ENCODE measurements at places on chromosomes 11 and 22.
A peak's percentile ranks its signal among the peaks of the same experiment; 100 is the strongest.

DNA sequence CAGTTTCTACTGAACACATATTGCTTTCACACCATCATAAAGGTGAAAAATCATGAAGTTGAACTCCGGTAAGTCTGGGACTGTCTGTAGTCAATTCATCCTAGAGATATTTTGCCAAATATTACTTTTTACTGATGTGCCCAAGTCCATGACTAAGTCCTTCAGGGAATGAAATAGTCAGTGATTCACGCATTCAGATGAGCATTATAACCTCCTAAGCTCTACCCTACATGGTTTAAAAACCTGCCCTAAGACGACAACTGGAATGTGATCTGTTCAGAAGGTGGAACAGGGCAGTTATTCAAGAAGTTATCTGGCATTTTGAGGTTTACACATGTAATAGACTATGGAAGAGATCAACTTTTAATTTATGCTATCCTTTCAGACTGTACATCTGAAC, 125.6 kb downstream of the TRPC6 start:
- no peak for DNase-seq

DNA sequence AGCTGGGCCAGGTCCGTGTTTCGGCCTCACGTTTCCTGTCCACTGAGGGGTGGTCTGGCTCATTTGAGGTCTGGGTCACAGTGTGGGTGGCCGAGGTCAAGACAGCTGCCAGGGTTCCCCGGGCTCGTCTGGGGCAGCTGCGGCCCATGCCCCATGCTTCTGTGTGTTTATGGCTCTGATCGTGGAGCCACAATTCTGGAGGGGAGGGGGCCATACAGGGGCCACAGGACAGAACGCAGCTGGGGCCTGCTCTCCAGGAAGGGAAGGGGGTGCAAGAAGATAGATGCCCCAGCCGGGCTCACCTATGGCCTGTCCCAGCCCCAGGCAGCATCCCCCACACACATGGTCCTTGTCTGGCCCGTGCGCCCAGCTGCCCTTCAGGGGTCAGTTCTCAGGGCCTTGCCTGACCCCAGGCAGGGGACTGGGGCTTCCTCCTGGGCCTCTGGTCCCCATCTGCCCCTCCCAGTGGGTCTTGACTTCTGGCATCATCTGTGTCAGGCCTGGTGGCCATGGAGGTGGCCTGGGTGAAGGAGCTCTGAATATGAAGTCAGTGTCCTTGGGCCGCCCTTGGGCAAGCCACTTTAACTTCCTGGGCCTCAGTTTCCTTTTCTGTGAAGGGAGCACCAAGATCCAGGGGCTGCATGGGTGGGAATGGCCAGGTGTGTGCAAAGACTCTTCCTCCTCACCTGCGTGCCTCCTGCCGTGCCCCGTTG, 8.4 kb downstream of the TSPAN32 start:
- no peak for DNase-seq

DNA sequence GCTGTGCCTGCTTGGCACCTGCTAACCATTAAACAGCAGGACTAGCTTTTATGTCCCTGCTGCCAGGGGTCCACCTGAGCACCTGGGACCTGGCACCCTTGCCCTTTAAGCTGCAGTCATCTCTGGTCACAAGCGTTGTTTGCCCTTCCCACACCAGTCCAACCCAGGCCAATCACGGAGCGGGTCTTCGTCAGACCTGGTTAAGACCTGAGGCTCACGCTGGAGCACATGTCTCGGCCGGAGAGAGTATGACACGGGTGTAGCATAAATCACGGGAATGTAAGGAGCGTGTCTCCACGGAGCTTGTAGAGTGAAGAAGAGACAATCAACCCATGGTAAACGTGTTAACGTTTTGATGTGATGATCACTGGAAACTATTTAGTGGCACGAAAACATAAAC, 847.3 kb downstream of the BRD1 start:
- no peak for DNase-seq

DNA sequence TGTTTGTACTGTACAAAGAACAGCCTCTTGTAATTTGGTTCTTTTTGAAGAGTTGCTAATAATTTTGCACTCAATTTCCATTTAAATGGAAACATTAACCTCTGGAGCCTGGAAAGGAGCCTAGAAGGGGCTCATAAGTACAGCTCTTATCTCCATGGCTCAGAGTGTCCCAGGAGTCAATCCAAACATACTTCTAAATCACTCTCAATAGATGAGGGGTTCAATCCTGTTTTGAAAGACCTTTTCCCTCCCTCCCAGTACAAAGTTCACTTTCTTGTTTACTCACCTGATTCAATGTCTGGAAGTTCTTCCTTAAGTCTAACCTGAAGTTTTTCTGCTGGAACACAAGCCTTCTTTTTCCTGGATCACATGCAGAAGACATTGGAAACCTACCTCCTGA, 273.0 kb upstream of the PLET1 start:
- DNase-seq, result no peak

DNA sequence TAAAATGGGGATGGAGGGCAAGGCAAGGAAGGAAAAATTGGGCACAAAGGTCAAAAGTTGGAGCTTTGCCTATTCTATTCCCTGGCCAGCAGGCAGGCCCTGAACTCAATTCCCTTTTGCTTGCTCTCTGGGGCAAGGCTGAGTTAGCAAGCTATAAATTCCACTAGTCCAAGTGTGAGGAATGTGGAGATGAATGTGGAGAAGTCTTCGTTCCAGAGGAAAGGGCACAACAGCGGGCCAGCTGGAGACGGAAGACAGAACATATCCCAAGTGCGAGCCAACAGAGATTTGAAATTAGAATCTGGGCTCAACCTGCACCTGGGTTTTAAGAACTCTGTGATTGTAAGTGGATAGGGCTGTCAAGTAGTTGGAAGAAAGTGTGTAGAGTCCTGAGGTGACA, 29.5 kb upstream of the FZD4 start:
- DNase-seq, result no peak

DNA sequence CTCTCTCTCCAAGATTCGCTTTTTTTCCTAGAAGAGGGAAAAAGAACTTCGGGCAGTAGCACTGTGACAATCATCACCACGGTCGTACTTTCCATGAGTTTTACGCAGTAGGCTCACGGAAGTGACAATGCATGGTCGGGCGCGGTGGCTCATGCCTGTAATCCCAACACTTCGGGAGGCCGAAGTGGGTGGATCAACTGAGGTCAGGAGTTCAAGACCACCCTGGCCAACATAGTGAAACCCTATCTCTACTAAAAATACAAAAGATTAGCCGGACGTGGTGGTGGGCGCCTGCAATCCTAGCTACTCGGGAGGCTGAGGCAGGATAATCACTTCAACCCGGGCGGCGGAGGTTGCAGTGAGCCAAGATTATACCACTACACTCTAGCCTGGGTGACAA, 23.4 kb downstream of the GRAP2 start:
- DNase-seq, result no peak

DNA sequence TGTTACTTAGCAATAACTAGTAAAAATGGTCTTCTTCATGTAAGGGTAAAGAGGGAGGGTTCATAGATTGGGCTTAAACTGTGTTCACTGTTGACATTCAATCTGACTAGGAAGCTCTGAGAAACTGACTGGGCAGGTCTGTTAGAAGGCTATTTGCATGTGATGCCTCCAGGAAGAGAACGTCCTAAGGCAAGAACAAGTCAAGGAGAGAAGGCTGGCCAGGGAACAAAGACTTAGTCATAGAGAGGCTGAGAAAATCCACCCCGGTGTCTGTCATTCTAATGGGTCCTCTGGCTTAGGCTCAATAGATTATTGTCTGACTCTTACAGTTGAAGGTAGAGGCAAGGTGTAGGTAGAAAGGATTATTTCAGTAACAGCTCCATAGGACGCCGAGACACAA, 50.3 kb upstream of the CD44 start:
- no peak for DNase-seq

DNA sequence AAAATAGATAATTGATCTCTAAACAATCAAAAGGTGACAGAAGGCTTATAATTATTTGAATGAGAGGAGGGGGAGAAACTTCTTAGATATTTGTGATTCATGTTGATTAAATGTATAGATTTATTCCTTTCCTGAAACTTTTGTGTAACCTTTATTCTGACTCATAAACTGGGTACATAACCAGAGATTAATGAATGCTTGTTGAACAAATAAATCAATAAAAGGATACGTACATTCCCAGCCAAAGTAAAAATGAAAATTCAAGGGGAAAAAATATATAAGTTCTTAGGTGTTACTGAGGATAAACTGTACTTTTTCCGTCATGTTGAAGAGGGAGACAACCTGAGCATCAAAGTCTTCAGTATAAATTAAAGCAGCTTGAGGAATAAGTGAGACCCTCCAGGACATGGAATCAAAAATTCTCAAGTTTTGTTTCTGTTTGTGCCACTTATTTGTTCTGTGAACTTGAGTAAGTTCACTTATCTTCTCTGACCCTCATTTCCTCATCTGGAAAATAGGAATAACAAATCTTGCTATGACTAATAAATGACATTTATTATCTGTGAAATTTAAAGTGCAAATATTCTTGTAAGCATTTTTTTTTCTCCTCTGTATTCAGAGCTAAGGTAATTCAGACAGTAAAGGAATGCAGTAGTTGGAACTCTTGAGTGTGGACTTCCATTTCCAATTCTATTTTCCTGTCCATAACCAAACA, 195.4 kb downstream of the METTL15 start:
- no peak for DNase-seq

- no peak for DNase-seq
These were observed 22.5 kb downstream of the LRRC10B start for GRCh38 chr11:61531044-61531443.

- DNase-seq, result no peak
These were observed 35.9 kb upstream of the NAV2 start for GRCh38 chr11:19676475-19677380.

DNA sequence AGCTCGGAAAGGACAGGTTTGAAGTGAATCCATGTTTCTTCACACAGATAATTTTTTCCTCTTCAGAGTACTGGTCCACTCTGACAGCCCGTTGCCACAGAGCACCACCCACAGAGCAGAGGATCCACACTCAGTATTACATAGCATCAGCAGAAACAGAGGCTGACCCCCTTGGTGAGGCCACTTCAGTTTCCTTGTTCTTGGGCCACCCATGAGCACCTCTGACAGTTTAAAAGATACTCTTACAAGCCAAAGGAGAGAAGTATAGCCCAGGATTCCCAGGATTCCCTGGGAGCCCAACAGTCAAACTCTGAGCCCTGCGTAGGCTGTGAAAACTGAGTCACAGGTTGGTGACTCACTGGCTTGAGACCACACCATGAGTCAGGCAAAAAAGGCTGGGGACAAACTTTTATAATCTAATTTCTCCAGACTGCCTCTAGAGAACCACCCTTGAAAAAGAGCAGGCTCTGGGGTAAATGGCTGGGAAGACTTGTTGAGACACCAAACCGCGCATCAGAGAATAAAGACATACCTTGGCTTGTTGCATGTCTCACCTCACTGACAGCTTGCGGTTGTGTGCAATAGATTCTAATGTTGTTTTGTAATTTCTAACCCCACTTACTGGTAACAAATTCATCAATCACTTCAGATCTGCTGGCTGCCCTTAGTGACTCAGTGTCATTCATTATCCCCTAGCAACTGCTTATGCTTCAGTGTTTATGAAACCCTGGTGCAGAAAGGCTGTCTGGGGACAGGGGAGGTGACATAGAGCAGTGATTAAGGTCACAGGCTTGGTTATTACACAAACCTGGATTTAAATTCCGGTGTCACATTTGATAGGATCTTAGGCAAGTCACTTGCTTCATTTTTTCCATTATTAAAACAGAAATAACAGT, 56.9 kb upstream of the PRSS23 start:
- peak; percentile 96 for DNase-seq

GRCh38 chr11:124085997-124086846, 29.0 kb upstream of the VWA5A start:
- DNase-seq, result peak; percentile 41

GRCh38 chr11:92257536-92257935, 32.9 kb downstream of the FAT3 start:
- no peak for DNase-seq

GRCh38 chr11:11211186-11211585, 141.9 kb downstream of the CSNK2A3 start:
- DNase-seq, result no peak

- DNase-seq, result no peak
These were observed 99.8 kb downstream of the ZBTB16 start for GRCh38 chr11:114159320-114159719.

DNA sequence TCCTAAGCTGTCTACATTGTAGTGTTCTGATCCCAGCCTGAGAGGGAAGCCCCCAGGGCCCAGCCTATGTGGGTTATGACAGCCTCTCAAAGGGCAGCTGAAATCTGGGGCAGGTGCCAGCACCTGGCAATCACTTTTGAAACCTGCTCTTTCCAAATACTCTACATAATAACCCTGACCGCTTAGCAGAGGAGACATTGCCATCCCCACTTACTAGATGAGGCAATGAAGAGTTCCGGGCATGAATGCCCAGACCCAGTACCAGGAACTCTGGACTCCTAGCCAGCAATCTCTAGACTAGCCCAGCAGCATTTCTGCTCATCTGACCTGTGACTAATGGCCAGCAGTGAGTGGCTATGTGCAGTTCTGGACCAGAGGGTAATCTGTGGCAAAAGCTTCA, 412.4 kb upstream of the CADM1 start:
- DNase-seq, result no peak

DNA sequence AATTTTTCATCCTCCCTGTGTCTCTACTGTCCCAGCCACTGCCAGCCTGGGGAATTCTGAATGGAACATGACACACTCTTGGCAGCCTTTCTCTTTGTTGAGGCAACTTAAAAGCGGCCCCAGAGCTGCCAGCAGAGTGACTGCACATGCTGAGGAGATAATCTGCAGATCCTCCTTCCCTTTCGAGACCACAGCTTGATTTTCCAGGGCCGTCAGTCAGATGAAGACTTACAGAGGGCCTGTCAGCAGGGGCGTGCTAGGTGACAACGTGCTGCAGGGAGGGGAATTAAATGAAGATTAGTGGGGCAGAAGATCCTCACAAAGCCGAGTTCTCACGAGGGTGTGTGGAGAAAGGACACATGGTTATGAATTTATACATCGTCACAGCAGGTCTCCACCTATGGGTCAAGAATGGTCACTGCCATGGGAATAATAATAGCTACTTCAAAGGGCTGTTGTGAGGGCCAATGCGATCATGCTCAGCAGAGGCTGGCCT, 193.5 kb upstream of the PITPNB start:
- DNase-seq, result peak; percentile 7

- DNase-seq, result no peak
These were observed 1173.2 kb downstream of the BRD1 start for GRCh38 chr22:48654492-48654891.

GRCh38 chr11:66568124-66568916, at the start of gene CTSF:
TSS of gene CTSF (minus strand) at chr11:66568606. CDS start at chr11:66568486, 120 bp downstream.
- no peak for DNase-seq

GRCh38 chr11:126124231-126124661, 61.6 kb upstream of the CDON start:
- no peak for DNase-seq

DNA sequence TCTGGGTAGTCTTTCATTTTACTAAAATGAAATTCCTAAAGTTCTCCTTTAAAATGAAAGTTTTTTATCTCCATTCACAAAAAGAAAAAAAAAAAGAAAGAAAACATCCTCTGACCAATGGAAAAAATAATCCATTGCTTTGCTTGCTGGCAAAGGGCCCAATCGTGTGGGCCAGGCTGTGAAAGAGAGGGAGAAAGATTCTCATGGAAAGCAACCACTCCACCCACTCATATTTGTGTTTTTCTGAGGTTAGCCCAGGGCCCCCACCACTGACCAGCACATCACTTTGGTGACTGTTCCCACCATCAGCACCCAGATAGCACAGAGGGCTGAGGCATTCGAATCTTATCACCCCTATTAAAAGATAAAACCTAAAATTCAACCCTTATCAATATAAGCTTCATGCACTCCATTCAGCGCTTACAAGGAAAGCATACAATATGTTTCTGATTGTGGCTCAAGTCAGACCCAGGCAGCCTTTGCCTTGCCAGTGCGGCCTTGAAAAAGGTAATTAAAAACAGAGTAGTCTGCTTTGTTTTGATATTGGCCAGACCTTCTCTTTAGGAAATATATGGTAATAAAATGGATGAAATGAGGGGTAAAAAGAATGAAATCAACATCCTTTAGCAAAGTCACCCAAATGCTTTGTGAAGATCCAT, 192.8 kb downstream of the ETS1 start:
- peak; percentile 26 for DNase-seq
